Body of pancreas (tissue), 4 donors: ENCODE measurements at places on chromosomes 4 and X.

DNA sequence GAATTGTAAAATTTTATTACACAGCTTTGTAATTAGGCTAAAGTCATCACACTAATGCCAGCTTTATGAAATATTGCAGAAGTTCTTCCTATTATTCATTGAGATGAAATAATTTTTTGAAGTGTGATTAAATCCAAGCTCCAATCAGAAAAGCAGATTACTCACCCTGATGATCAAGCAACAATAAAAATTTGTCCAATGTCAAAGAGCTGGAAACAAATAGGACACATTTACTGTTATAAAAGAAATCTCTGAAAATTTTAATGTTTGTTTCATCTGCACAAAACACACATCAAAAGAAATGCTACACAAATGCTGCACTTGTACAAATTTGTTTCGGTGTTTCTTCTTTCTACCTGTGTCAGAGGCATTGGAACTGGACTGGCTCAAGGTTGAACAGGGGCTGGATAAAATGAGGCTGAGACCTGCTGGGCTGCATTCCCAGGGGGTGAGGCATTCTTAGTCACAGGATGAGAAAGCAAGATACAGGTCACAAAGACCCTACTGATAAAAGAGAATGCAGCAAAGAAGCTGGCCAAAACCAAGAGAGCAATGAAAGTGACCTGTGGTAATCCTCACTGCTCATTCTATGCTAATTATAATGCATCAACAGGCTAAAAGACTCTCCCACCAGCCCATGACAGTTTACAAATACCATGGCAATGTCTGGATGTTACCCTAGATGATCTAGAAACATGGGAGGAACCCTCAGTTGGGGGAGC is 78.3 kb downstream of the GASK1B start:
- H3K36me3 ChIP-seq = no peaks in the 10 kb centered on the region
- peak overlapping the region; percentile 44 for H3K27ac ChIP-seq
- DNase-seq = peak; percentile 59
- no peak overlapping the region for H3K4me3 ChIP-seq

DNA sequence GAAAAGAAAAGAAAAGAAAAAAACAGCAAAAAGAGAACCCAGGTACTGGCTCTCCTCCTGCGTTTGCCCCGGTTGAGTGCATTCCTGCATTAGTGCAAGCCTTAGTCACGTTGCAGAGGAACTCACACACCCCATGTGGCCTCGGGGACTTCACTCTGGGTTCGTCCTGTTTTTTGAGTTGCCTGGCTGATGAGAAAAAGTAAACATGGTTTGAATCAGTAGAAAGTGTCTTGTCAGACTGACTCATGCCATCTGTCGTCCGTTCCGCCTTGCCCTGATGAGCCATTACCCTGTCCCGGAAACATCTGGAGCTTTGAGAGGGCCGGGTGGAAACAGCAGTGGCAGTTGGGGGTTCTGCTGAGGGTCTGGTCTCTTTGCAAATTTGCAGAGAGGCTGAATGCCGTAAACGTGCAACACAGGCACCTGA is 16.3 kb downstream of the CD99 start:
- peak overlapping the region; percentile 46 for H3K27ac ChIP-seq
- no peaks in the 10 kb centered on the region for H3K36me3 ChIP-seq

GRCh38 chr4:114905017-114905416 is 208.4 kb downstream of the NDST4 start:
- H3K36me3 ChIP-seq = no peaks in the 10 kb centered on the region
- DNase-seq = no peak
- H3K4me3 ChIP-seq = no peak overlapping the region
- H3K4me1 ChIP-seq = peaks cover 18% of the 10 kb centered on the region
- no peak overlapping the region for H3K27ac ChIP-seq

DNA sequence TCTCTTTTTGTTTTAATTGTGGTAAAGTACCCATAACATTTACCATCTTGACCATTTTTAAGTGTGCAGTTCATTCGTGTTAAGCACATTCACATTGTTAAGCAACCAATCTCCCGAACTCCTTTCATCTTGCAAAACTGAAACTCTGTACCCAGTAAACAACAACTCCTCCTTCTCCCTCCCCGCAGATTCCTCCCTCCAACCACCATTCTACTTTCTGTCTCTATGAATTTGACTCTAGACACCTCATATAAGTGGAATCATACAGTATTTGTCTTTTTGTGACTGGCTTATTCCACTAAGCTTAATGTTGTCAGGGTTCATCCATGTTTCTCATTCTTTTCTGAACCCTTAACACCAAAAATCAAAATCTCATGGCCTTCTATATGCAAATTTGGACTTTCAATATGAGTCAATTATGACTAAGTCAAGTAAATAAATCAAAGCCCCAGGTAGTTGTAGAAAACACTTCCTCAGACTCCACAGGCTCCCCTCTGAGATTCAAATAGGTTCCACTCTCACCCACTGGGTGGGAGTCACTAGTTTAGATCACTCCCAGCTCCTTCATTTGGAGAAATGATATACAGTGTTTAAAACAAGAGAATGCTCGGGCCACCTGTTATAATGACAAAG is 9.8 kb upstream of the RTL5 start:
- H3K27me3 ChIP-seq = no peaks in the 10 kb centered on the region
- DNase-seq = no peak
- no peaks in the 10 kb centered on the region for H3K4me1 ChIP-seq
- H3K4me3 ChIP-seq = no peak overlapping the region
- no peak overlapping the region for H3K27ac ChIP-seq
- no peaks in the 10 kb centered on the region for H3K36me3 ChIP-seq

DNA sequence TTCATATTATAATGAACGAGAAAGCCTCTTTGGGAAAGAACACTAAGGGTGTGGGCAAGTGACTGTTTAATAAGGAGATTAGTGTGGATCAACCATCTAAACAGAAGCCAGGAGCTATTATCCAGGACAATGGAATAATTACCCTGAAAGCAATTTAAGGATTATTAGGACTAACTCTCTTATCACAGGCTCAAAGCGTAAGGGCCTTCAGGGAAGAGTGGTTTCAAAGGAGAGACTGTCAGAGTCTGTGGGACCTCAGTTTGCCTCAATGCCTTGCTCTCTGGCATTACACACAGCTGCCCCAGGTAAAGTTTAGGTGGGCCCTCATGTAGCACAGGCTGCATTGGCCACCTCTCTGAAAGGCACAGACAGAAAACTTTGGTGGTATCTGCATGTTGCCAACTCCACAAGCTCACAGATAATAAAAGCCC is 717.2 kb upstream of the ADGRL3 start:
- no peak overlapping the region for H3K27ac ChIP-seq
- H3K27me3 ChIP-seq = no peaks in the 10 kb centered on the region
- DNase-seq = no peak
- H3K4me3 ChIP-seq = no peak overlapping the region
- H3K36me3 ChIP-seq = no peaks in the 10 kb centered on the region
- H3K4me1 ChIP-seq = no peaks in the 10 kb centered on the region

- H3K4me1 ChIP-seq = no peaks in the 10 kb centered on the region
- H3K27ac ChIP-seq = no peak overlapping the region
- H3K27me3 ChIP-seq = no peaks in the 10 kb centered on the region
- H3K36me3 ChIP-seq = no peaks in the 10 kb centered on the region
- H3K4me3 ChIP-seq = no peak overlapping the region
Observed at GRCh38 chr4:84905646-84906045, 60.8 kb downstream of the WDFY3 start.

DNA sequence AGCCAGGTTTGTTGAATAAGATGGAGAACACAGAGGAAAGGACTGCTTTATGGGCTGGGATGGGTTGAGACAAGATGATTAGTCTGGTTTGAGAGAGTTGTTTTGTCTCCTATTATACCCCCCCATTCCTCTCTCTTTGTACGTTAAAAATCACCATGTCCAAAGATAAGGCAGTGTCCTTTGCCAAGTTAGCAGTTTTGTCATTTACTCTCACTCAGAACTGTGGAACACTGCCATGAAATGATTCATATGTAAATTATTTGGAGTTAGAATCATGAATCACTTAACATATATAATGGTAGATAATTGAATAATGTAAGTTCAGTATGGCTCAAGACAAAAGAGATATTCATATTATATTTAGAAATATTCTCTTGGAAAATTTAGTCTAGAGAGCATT is 151.3 kb downstream of the DCLK2 start:
- peaks cover 16% of the 10 kb centered on the region for H3K4me1 ChIP-seq
- H3K27me3 ChIP-seq = no peaks in the 10 kb centered on the region

- no peak for DNase-seq
- H3K27me3 ChIP-seq = no peaks in the 10 kb centered on the region
- H3K36me3 ChIP-seq = no peaks in the 10 kb centered on the region
- H3K27ac ChIP-seq = no peak overlapping the region
- H3K4me1 ChIP-seq = no peaks in the 10 kb centered on the region
Observed at GRCh38 chr4:111802191-111802590, 343.1 kb upstream of the FAM241A start.

DNA sequence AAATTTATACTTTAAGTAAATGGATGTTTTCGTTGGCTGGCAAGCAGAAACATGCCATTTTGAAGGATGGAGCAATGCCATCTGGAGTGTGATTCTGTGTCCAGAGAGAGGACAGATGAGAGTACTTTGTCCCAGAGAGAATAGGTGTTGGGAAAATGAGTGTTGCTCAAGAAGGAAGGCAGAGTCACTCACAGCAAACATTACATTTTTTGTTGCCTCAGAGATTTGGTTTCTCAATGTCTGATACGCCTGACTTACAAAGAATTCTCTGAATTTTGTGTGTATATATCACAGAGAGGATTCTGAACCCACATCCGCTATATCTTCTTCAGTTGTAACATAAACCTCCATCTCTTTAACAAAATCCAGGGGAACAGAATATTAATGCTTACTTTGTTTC is 102.8 kb upstream of the PCDH18 start:
- no peak overlapping the region for H3K27ac ChIP-seq
- H3K4me3 ChIP-seq = no peak overlapping the region
- H3K27me3 ChIP-seq = no peaks in the 10 kb centered on the region
- no peaks in the 10 kb centered on the region for H3K36me3 ChIP-seq

- peak; percentile 29 for DNase-seq
- no peaks in the 10 kb centered on the region for H3K27me3 ChIP-seq
- no peaks in the 10 kb centered on the region for H3K36me3 ChIP-seq
Observed at GRCh38 chrX:68665502-68665901, 18.0 kb downstream of the STARD8 start.

DNA sequence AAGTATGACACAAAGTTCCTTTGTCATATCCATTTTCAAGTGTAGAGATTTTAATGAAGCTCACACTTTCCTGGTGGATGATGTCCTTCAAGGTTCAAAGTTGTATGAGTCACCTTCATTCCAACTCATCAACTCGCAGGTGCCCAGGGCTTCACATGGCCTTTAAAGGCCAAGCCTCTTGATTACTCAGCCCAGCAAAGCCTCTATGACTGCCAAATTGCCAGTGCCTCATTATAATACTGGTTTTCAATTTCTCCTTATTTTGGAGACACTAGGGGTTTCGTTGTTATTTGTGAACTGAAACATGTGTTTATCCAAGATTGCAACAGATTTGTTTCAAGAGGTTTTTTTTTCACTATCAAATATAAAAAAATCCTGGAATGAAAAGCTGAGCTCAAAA is 45.9 kb upstream of the PPP3CA start:
- H3K4me1 ChIP-seq = peaks cover 7% of the 10 kb centered on the region
- no peak for DNase-seq
- no peak overlapping the region for H3K4me3 ChIP-seq
- H3K27me3 ChIP-seq = no peaks in the 10 kb centered on the region
- H3K36me3 ChIP-seq = no peaks in the 10 kb centered on the region

- no peaks in the 10 kb centered on the region for H3K27me3 ChIP-seq
- H3K4me1 ChIP-seq = peaks cover 38% of the 10 kb centered on the region
- peak within 1 kb of the TSS; percentile 64 for H3K27ac ChIP-seq
Observed at GRCh38 chr4:89307446-89308160, at the start of gene GPRIN3. TSS of gene GPRIN3 (minus strand) at chr4:89307800. CDS start at chr4:89250110, 57,690 bp downstream.

DNA sequence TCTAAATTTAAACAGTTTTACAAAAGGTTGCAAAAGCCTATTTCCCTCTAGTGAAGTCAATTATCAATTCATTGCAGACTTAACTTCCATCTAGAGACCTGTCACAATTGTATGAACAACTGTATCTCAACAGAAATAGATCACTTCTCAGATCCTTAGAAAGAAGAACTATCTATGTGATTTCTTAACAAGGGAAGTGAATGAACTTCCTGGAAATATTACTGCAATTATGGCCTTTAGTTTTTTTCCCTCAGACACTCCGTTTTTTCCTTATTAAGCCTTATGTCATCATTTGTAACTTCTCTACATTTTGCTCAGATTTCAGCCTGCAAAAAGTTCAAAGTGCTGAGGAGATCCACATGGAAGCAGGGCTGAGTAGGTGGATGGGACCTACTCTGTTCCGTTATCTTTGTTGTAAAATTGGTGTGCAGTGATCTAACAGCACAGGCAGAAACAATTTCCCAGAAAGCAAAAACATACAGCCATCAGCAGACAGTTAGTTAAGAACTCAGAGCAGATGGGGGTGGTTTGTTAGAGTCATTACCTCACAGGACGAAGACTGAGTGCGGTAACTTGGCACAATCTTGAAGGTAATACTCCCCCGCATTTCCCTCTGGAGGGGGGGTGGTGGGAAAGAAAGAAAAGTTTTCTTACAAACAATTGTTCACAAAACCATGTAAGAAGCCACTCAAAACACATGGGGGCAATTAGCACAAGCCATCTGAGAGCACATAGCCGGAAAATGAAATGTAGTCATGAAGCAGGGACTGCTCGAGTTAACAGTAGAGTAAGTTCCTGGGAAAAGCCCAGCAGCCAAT is 112.3 kb downstream of the NYX start:
- no peak for DNase-seq
- no peaks in the 10 kb centered on the region for H3K27me3 ChIP-seq
- no peaks in the 10 kb centered on the region for H3K36me3 ChIP-seq
- no peak overlapping the region for H3K27ac ChIP-seq
- H3K4me3 ChIP-seq = no peak overlapping the region
- H3K4me1 ChIP-seq = no peaks in the 10 kb centered on the region

GRCh38 chr4:148514581-148514980 is 72.4 kb upstream of the NR3C2 start:
- no peaks in the 10 kb centered on the region for H3K36me3 ChIP-seq
- H3K4me3 ChIP-seq = no peak overlapping the region
- no peak overlapping the region for H3K27ac ChIP-seq
- no peaks in the 10 kb centered on the region for H3K4me1 ChIP-seq
- no peak for DNase-seq

- no peak for DNase-seq
- H3K4me1 ChIP-seq = no peaks in the 10 kb centered on the region
- H3K27ac ChIP-seq = no peak overlapping the region
- no peaks in the 10 kb centered on the region for H3K27me3 ChIP-seq
- H3K36me3 ChIP-seq = no peaks in the 10 kb centered on the region
Observed at GRCh38 chr4:69576251-69576877, 63.1 kb downstream of the UGT2A2 start.
